ENCODE measurements at places on chromosomes 11 and 22.

DNA sequence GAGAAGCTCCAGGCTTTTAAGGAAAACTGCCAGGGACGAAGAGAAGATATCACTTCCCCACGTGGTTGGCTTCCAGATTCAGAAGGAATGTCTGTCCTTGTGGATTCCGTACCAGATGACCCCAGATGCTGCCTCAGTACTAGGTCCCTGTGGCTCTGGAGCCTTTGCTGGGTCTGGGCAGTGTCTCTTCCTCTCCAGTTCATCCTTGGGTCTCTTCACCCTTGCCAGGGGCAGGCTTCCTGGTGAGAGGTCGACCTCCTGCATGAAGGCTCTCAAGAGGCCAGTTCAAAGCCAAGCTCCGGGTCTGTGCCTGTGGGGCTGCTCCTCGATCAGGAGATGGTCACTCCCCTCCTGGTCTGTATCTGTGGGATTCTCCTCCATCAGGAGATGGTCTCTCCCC is 74.7 kb upstream of the B3GAT1 start:
- no peak for DNase-seq

- DNase-seq, result no peak
Measured at GRCh38 chr22:42937164-42937843, 77.6 kb downstream of the PACSIN2 start.

GRCh38 chr11:76788661-76789442 is 5.7 kb downstream of the TSKU start:
- no peak for DNase-seq

GRCh38 chr22:38454353-38455075 is 485 bp downstream of the KCNJ4 start:
- DNase-seq, result no peak

DNA sequence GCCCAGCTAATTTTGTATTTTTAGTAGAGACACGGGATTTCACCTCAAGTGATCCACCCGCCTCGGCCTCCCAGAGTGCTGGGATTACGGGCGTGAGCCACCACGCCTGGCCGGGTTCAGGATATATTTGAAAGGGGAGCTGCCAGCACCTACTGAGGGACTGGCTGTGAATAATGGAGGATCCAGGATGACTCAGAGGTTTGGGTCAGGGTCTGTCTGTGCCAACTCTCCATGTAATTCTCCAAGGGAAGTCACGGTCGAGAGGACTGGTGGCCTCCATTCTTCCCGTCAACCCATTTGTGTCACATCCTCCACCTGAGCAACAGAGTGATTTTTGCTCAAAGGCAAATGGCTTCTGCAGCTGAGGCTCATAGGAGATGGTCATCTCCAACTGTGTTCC is 3.6 kb upstream of the ARRB1 start:
- DNase-seq, result peak; percentile 59

GRCh38 chr11:77446911-77447629 is 26.8 kb downstream of the PAK1 start:
- DNase-seq, result no peak

DNA sequence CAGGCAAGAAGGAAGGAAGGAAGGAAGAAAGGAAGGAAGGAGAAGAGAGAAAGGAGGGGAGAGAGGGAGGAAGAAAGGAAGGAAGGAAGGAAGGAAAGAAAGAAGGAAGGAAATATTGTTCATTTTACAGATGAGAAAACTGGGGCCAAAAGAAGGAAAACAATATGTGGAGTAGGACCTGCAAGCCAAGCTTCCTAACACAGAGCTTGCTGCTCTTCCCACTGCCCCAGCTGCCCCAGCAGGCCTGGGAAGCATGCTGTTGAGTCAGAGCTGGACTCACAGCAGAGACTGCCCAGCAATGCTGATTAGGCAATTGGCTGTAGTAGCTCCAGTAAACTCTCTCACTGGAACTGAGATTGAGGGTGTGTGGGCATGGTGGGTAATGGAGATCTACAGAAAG is 42.6 kb upstream of the SMCO4 start:
- DNase-seq, result no peak

DNA sequence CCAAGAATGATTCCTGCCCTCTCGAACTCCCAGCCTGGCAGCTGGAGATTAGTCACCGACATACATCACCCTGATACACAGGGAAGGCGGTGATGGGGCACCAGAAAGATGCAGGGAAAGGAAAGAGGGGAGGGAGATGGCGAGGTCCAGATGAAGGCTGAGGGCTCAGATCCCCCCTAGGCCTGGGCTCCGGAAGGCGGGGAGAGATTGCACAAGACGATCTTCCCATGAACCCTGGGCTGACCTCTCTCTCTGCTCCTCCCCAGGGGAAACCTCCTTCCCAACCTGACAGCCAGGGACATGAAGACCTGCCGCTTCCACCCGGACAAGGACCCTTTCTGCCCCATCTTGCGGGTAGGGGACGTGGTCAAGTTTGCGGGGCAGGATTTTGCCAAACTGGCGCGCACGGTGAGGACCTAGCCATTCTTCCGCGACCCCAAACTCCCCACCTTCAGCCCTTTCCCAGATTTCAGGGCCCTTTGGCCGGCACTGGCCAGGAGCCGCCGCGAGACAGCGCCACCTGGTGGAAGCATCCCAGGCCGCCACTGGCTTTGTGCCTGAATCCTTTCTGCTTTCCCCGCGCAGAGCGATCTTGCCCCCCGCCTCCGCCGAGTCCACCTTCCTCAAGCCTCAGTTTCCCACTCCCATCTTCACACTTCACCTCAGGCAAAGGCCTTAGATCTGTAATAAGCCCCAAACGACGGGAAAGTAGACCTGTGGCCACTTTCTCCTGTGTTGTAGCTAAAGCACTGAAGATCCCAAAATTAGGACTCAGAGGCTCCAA is 11.5 kb downstream of the P2RX3 start:
- DNase-seq, result peak; percentile 51

DNA sequence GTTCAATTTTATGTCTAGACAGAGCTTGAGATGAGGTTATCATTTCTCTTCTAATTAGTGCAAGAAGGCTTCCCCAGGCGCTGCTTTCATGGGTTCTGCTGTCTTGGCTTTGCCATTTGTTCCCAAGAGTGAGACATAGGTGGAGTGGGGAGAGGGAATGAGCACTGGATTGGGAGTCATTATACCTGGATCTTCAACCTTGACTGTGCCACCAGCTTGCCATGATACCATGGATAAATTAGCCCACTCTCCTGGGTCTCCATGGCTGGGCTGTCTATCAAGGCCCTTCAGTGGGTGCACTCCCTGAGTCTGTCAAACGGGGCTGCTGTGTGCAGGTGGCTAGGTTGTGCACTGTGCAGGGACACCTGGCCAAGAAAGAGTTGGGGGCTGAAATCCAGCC is 15.6 kb upstream of the NECTIN1 start:
- DNase-seq, result peak; percentile 51

DNA sequence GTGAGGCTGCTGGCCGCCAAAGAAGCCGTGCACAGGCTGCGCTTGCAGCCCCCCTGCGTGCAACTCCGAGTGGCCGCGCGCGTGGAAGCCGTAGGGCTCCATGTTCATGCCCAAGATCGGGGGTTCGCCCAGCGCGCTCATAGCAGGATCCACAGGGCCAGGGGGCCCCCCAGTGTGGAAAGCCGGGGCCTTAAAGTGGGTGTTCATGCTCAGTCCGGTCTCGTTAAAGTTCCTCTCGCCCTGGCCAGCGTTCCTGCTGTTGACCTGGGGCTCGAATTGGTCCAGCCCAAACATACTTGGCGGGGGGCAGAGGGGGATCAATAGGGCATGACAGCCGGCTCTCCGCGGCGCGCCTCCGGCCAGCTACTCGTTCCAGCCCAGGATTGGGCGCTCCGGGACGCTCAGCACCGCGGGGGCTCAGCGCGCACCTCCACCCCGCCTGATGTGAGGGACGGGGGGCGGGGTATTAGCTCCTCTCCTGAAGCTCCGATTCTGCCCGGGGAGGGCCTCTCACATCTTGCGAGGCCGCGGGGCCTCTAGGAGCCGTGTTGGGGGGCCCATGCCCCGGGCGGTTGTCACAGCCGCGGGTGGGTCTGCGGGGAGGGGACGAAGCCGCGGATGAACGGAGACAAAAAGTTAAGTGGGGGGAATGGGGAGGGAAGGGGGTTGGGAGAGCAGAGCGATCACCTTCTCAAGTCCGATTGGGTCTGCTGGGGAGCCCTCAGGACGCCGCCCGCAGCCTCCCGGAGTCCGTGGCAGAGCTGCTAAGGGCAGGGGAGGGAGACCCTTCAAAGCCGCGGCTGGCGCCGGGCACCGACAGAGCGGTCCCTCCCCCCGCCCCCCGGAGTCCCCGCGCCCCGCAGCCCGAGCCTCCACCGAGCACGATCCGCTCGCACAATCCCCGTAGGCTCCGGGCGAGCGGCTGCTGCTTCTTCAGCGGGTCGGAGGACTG is 1.0 kb downstream of the MN1 start:
- DNase-seq, result no peak

DNA sequence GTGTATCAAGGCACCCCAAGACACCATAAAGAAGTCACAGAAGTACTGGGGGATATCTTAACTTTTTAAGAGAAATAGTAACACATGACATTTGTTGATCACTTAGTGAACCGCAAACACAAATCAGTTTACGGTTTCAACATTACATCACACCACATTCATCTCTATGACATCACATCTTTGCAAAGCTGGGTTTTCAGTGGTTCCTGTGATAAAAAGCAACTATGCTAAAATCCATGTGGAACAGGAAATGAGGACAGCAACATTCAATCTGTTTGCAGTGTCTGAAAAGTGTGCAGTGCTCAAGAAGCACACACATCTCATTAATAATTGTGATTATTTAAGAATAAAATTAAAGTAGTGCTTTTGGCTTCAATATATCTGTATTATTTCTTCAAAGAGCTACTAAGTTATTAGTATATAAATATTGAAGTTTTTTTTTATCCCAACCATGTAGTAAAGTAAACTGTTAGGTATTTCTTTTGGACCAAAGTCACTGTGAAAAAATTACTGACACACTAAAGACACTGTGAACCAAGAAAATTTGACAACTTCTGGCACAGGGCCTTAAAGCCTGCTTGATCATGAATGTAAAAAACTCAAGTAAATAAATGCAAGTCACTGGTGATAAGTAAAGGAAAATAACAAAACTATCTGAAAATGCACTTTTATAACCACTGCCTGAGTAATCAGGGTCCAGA is 156.0 kb upstream of the SOX6 start:
- DNase-seq, result no peak

- DNase-seq, result no peak
Measured at GRCh38 chr11:17005646-17006045, 8.6 kb downstream of the PLEKHA7 start.

- no peak for DNase-seq
Measured at GRCh38 chr11:4063348-4063747, 31.3 kb upstream of the RRM1 start.

- DNase-seq, result no peak
Measured at GRCh38 chr11:84106541-84106940, 820.4 kb upstream of the CCDC90B start.

- peak; percentile 82 for DNase-seq
Measured at GRCh38 chr11:73388265-73389133, 12.3 kb downstream of the RELT start.

- no peak for DNase-seq
Measured at GRCh38 chr11:62926680-62927455, 5.7 kb upstream of the CHRM1 start.
